ENCODE measurements at places on chromosomes 2 and 18.
A peak's percentile ranks its signal among the peaks of the same experiment; 100 is the strongest.

DNA sequence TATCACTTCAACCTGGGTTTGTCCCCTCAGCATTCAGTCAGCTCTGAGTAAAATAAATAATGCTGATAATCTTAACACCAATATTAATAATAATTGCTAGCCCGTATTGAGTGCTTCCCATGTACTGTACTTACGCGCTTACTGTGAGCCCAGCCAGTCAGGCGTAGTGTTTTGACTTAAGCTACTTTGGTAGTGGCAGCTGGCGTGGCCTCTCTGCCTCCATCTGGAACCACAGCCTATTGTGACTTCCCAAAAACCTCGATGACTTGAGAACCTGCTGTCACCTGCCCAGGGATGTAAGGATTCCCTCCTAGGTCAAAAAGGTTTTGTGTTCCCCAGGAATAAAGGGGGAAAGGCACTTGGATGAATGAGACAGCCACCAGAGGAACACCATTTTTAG, 53.2 kb downstream of the SUMO1 start:
- DNase-seq: no peak

GRCh38 chr2:67566958-67567635, 170.0 kb downstream of the ETAA1 start:
- DNase-seq: peak; percentile 25

DNA sequence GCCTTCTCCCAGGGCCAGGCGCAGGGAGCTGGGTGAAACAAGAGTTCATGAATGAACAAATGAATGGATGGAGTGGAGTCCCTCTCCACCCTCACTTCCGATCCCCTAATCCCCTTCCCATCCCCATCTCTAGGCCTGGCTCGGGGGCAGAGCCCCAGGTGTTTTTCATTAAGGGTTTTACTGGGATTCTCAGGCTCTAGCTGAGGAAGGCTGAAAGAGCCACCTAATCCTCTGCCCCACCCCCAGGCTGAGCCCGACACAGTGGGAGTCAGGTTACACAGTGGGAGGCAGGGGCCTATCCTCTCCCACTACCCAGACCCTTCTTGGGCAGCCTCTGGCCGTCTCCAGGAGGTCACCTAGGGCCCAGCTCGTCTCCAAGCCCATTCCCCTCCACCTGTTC, 36.1 kb downstream of the SDC1 start:
- no peak for DNase-seq

DNA sequence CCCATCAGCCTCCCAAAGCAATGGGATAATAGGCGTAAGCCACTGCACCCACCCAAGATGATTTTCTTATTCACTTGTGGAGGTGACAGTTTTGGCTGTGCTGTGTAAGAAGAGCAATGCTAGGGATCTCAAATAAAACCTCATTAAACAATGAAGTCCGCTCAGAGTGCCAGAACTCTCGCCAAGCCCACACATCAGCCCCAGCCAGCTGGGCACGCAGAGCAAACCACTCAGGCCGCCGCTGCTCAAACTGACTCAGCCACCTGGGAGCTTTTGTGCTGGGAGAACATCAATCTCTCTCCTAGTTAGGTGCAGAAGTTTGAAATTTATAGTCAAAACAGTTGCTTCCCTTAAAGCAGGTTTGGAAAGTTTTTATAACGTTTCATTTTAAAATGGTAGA, 47.6 kb downstream of the RNF152 start:
- no peak for DNase-seq

GRCh38 chr2:74812787-74813590, 20.9 kb upstream of the HK2 start:
- DNase-seq: no peak

GRCh38 chr2:236254001-236254400, 10.2 kb downstream of the ASB18 start:
- no peak for DNase-seq

- DNase-seq: no peak
Observed at GRCh38 chr18:76323891-76324290, 171.2 kb downstream of the ZNF516 start.

DNA sequence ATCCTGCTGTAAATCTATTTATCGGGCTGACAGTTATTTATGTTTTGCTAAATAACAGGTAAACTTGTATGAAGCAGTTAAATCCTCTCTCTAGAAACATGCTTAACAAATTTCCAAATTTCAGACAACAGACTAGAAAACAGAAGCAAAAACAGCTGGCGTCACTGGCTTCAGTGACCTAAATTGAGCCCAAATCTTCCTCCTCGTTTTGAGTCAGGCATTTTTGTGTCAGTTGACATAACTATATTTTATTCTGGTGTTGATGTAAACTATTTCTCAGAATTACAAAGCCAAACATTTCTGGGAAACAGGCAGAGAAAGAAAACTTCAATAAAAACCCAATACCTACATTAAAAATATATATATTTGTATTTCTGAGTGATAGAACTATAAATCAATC, 21.7 kb downstream of the RBMS1 start:
- no peak for DNase-seq

- no peak for DNase-seq
Observed at GRCh38 chr18:48892146-48892855, 58.5 kb downstream of the SMAD7 start.

DNA sequence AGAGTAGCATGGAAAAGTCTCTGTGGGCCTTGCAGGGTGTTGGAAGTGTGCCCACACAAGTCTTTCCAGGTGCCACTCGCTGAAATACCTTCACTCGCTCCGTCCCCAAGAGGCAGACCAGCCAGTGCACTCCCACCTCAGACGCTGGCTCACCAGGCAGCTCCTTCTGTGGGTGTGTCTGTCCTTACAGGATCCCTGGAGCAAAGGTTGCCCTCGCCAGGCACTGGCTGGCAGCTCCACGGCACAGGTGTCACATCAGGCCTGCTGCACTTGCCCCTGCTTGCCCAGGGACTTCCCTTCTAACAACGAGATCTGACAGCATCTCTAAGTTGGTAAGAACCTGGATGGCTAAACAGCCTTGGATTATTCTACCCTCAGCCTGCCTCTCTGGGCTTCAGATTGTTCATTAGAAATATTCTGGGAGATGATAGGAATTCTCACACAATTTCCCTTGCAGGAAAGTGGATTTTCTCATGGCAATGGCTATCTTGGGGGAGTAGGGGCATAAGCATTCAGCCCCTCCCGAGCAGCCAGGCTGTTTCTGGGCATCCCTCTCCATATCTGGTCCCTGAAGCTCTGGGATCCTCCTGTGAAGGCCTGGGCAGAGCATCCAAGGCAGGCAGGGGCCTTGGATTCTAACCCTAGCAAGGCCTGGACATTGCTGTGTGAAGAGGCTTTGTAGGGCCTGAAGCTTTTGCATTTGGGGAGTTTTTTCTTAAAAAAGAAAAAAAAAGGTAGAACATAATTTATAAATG, 262.1 kb downstream of the MYCN start:
- no peak for DNase-seq

DNA sequence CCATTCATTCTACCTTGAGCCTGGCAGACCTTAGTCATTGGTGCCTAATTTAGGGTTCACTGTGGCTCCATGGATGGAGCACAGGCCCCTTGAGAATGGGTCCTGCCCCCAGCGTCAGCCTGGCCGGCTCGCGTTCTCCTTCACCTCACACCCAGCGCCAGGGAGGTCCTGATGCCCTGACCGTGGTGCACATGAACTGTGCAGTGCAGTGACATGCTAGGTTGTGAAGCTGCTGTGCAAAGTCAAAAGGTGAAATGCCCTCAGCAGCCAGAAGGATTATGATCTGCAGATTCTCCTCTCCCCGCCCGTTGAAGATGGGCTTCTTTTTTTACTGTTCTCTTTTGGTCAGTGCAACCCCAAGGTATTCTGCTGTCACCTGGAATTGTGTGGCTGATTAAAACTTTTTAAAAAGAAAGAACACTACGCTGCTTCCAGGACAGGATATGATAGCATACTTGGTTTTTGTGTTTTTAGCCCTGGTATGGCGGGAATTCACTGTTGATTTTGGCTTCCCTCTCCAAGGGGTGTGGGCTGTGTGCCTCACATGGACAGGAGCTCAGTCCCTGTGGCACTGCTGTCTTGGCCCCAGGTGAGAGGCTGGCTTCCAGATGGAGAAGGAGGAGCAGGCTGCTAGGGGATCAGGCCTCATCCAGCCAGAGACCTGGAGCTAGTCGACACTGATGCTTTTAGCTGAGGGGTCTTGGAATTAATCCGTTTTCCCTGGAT, 49.4 kb upstream of the MCFD2 start:
- peak; percentile 55 for DNase-seq

- peak; percentile 53 for DNase-seq
Observed at GRCh38 chr2:173441222-173441621, 86.5 kb downstream of the CDCA7 start.

DNA sequence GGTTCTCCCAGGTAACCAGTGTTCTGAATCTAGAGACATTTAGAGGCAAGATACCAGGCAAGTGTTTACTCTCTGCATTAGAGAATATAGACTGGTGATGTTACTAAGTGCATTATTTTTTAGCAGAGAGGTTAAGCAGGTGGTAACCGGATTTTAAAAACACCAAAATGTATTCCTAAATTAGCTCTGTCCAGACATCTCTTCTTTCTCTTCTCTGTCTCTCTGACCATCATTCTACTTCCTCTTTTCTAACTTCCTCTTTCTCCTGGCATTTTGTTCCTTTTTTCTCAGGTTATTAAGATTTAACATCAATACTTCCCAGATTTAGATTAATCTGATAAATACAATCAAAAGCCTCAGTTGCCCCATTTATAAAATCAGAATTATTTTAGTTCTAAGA, 31.7 kb upstream of the DYNC1I2 start:
- no peak for DNase-seq

DNA sequence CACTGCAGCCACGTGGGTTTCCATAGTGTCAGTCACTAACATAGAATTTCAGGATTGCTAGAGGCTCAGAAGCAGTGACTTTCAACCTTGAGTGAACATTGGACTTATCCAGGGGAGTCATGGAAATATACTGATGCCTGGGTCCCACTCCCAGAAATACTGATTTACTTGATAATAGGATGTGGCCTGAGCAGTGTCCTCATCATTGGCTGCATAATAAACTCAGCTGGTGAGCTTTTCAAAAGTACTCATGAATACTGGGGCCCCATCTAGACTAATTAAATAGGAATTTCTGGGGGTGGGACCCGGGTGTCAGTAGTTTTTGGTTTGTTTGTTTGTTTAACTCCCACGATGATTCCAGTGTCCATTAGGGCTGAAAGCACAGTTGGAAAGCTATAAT, 141.4 kb downstream of the COL4A4 start:
- DNase-seq: no peak

DNA sequence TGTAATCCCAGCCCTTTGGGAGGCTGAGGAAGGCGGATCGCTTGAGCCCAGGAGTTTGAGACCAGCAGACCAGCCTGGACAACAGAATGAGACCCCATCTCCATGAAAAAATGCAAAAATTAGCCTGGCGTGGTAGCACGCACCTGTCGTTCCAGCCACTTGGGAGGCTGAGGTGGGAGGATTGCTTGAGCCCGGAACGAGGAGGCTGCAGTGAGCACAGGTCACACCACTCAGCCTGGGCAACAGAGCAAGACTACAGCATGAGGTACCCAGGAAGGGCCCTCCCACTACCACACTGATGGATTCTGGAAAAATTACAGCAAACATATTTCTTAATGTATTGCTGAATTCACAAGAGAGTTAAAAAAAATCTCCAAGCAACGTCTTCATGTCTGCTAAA, 56.3 kb upstream of the HPCAL1 start:
- no peak for DNase-seq

DNA sequence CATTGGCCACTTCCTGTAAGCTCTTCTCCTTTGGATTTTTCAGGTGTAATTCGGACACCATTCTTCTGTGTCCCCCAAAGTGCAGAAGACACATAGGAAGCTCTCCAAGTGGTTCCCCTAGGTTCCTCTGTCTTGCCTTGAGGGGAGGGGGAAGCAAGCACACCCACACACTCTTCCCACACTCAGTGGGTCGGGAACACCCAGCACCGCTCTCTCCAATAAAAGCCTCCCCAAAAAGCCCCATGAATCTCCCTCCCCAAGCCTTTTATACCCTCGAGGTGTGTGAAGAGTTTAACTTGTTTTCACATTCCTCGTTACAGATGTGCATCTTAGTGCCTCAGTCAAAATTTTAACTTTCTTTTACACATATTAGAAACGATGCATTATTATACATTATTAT, 9.9 kb upstream of the TMEM237 start:
- DNase-seq: no peak

- no peak for DNase-seq
Observed at GRCh38 chr2:73314441-73314840, 21.1 kb upstream of the EGR4 start.

- DNase-seq: no peak
Observed at GRCh38 chr18:267380-267687, 513 bp downstream of the THOC1 start.
